ENCODE measurements at places on chromosomes 6 and 20. TPM values are rescaled to one million over a fixed set of nuclear protein-coding genes. Genes with fewer than 3 reads are reported as not detected.

The MARCKS gene
- total RNA-seq: 308 TPM

The SLC22A7 gene
- 0.20 TPM for total RNA-seq

The KHDC1L gene
- total RNA-seq: 0.83 TPM

The MAFB gene
- total RNA-seq: 7.3 TPM

The SLC32A1 gene
- 18.5 TPM for total RNA-seq

The AIF1 gene
- total RNA-seq: 35.5 TPM

The MRAP2 gene
- total RNA-seq: 5.4 TPM

The ZNF512B gene
- 10.6 TPM for total RNA-seq

The MMP24 gene
- 24.2 TPM for total RNA-seq

The BMP7 gene
- 25.4 TPM for total RNA-seq

The NCOA3 gene
- total RNA-seq: 43.7 TPM

The ME1 gene
- total RNA-seq: 8.4 TPM

The RHAG gene
- total RNA-seq: 2.4 TPM

The ECT2L gene
- total RNA-seq: 0.99 TPM

The PTCRA gene
- total RNA-seq: not detected

Measured in spinal cord (tissue), 10 donors.